Trophoblast cell (in vitro differentiated cells and primary cell): ENCODE measurements at places on chromosomes 4 and X.
A peak's percentile ranks its signal among the peaks of the same experiment; 100 is the strongest.

- DNase-seq = no peak
These were observed 22.7 kb downstream of the ZFP42 start for GRCh38 chr4:188018262-188018661.

- DNase-seq = no peak
These were observed 16.7 kb upstream of the PSAPL1 start for GRCh38 chr4:7451434-7451789.

DNA sequence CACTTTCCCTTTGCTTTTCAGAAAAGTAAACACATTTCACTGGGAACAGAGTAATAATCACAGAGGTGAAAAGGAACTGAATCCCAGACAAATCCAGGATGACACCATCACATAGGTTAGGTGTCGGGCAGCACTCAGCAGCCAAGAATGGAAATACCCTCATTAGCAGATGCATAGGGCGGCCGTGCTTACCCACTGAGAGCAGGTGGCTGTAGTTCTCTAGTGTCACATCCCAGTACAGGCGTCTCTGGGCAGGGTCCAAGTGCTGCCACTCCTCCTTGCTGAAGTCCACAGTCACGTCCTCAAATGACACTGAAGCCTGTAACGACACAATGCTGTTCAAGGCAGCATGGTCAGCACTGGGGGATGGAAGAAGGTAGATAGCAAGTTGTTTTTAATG, 26.9 kb downstream of the ZNF41 start:
- DNase-seq = no peak

GRCh38 chr4:43234626-43235415, 342.3 kb downstream of the GRXCR1 start:
- no peak for DNase-seq

DNA sequence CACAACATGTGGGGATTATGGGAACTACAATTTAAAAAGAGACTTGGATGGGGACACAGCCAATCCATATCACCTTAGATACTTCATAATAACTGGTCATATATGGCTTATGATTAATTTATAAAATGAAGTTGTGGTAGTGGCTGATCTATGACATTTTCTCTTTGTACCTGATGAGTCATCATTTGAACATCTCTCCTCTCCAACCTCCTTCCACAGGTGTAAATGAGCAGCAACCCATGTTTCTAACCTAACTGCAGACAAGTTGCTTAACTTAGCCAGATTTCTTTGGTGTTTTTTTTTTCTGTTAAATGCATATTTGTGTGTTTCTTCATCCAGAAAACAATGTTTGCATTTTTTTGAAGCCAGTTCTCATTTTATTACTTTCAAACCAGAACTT, 42.6 kb downstream of the SPANXA2 start:
- no peak for DNase-seq

DNA sequence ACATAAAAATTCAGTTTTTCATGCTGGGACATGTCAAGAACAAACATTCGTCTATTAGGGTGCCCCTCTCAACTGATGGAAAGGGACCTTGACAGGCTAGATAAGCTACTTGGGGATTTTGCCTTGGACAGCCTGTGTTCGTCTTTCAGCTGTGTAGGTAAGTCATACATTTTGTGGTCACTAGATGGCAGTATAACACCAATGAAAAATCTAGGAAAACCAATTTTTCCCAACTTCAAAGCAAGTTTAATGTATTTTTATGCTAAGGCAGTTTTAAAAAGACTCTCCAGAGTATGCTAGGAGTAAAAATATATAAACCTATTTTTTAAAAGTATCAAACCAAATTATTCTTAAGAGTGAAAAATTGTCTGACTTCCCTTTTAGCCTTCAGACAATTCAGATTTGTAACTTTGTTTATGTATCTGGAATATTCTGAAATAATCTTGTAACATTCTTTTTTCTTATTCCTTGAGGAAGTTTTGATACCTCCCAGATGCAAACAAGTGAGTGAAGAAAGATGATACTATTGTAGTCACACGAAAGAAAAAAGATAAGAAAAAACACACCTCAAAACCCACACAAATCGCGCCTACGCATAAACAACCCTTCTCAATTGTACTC, 158.3 kb downstream of the CPE start:
- peak; percentile 77 for DNase-seq

DNA sequence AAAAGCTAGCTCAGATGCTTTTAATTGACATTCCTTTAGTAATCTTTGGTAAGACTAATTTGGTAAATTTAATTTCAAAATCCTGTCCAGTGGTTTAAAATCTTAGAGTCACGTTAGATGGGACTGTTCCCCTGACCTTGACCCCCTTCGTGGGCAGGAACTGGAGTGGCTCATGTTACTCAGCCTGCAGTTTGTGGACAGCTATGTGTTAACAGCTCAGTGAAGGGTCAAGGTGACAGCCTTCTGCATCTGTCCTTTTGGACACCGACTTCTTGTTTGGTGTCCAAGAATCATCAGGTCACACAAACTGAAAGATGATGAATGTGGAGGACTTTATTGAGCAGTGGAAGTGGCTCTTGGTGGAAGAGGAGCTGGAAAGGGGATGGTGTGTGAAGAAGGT, 2.9 kb downstream of the ARSF start:
- no peak for DNase-seq

DNA sequence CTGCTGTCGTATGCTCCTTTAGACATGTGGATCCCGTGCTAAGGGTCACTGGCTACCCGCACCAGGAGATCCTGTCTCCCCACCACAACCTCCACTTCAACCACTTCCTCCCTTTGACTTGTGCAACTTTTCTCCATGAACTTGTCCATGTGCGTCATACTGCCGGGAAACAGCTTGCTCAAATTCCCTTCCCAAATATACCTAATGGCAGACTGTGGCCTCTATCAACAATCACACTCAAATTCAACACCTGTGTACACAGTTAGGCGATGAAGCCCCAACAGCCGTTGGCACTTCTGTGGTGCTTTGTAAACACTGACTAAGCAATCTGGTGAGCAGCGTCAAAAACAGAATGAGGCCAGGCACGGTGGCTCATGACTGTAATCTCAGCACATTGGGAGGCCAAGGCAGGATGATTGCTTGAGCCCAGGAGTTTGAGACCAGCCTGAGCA, 49.5 kb downstream of the CD99L2 start:
- DNase-seq = peak; percentile 84

GRCh38 chr4:137524725-137525369, 7.4 kb downstream of the PCDH18 start:
- no peak for DNase-seq

DNA sequence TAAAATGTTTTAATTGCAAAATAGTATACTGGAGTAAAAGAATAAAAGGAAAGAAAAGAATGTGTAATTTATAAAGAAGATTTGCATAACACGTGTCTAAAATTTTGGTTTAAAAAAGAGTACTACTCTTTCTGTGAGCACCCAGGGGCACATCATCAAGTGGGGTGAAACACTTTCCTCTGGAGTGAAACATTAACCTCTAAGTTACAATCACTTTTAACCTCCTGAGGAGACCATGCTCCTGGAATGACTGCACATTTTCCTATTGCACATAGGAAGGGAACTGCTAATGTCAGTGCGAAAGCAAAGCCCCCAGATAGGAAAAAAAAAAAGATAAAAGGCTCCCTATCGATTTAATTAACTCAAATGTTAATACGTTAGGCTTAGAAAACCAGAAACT, 13.3 kb downstream of the VEGFC start:
- DNase-seq = no peak

- peak; percentile 72 for DNase-seq
These were observed 19.3 kb upstream of the VCX2 start for GRCh38 chrX:8190341-8190830.

DNA sequence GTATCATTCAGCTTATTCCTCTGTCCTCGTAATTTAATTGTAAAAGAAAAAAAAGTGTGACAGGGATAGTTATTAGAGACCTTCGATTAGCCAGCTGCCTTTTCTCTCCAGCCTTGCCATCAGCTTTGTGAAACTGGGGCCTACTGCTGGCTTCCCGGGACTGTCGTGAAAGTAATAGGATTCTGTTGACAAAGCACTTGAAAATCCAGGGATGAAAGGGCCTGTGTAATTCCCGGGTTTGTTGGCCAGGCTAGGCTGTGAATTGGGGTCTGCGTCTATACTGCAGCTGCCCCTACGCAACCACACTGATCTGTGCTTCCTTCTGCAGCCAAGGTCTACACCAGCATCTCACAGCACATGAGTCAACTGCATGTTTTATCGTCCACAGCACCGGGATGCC, 120.4 kb upstream of the SCML1 start:
- no peak for DNase-seq

DNA sequence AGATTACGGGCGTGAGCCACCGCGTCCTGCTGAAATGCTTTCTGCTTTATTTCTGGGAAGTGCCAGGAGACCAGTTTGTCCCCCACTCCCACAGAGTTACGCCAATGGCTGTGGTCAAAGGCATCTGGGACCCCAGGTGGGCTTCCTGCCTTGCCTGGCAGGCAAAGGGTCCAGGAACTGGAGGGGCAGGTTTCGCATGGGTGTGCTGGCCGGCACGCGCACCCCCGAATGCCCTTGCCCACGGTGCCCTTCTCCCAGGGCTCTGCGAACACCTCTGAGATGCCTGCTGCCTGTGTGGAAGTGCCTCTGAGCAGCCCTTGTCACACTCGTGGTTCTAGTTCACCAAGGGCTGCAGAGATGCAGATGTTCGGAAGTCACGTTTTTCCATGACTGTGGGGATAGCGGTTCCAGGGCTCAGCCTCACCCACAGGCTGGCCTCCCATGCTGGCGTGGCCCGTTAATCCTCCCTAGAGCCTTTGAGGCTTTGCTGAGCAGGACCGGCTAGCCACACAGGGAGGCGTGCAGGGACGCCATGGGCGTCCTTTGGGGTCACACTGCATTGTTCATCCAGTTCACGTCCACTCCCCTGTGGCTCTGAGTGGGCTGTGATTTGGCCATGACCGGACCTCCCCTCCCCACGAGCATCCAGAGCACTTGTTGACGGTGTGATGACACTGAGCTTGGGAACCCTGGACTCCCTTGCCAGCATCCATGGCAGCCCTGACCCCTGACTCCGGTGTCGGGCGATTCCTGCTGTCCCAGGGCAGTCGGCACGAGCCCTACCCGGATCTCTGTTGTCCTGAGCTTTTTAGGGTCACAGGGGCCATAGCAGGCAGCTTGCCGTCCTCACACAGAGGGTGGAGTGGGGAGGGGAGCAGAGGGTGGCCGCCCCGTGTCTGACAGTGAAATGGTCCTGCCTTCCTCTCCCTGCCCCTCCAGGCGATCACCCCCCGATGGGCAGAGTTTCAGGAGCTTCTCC, 12.7 kb upstream of the ADD1 start:
- DNase-seq = no peak

- DNase-seq = no peak
These were observed 42.4 kb upstream of the GLRA3 start for GRCh38 chr4:174871407-174871806.

DNA sequence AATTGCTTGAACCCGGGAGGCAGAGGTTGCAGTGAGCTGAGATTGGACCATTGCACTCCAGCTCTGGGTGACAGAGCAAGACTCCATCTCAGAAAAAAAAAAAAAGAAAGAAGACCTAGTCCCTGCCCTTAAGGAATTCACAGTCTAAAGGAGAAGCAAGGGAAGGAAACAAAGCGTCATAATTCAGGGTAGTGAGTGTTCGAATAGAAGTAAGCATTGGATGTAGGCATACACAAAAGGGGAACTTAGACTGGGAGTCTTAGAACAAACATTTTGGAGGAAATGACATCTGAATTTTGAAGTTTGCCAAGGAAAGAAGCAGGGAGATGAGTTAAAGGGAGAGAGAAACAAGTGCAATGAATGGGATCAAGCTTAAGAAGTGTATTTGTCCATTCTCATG, 32.4 kb downstream of the PPM1K start:
- no peak for DNase-seq

DNA sequence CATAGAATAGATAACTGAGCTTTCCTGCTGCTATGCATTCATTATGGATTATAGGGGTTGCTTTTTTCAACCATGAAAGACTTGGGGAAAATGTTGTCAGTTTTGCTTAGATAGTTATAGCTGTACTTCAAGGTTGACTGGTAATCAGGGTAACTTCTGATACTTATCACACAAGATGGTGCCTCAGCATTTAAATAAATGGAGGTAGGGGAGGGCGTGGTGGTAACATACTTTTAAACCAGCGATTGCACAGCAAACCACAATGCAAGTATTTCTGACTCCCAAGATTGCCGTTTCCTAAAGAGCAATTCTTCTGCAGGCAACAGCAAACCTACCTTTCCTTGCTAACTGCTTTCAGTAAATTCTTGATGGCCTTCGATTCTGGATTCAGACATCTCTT, 1.3 kb downstream of the CXCL10 start:
- peak; percentile 55 for DNase-seq

GRCh38 chrX:153634832-153635231, 12.2 kb upstream of the DUSP9 start:
- no peak for DNase-seq

- DNase-seq = no peak
These were observed 184.1 kb downstream of the DCHS2 start for GRCh38 chr4:154307451-154307850.

DNA sequence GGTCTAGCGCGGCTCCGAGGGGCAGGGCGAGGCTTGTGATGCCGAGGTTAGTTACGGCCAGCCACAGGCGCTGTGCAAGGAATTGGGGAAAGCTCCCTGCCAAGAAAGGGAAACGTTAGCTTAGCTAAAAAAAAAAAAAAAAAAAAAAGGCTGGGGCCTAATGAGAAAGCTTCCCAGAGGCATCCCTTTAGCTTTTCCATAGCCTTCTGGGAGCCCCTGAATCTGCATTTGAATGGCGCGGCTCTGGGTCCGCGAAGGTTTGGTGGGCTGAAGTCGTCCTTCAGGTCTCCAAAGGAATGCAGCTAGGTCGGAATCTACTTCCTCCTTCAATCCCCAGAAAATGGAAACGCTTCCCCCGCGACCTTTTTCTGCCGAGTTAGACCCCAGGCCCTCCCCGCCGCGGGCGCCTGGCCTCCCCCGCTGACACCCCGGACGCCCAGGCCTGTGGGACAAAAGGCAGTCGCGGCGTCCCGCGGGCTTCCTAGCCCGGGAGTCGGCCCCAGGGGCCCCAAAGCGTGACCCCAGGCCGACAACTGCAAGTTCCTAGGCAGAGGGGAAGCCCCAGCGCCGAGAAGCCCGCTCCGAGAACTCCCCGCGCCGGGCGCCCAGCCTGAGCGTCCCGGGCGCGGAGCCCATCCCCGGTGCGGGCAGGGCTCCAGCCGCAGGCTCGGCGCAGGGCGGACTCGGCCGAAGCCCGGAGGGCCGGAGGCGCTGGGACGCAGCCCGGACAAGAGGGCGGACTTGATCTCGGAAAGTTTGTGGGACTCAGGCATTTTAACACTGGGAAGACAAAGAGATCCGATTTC, 605 bp upstream of the FAT1 start:
- DNase-seq = peak; percentile 79

DNA sequence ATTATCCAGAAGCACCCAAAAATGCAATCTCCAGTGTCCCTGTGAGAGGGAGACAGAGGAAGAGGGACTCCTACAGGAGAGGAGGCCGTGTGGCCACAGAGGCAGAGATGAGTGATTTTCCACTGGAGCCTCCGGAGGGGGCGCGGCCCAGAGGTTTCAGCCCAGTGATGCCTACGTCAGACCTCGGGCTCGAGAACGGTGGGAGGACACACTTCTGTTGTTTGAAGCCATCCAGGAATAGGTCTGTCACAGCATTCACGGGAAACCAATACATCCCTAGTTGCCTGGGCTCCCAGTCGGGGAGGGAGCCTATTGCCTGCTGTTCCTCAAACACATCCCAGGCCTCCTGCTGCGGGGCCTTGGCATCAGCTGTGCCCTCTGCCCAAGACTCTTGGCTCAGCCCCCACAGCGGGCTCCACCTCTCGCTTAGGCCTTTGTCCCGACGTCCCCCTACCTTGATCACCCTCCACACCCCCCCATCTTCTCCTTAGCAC, 39.2 kb upstream of the HMX1 start:
- no peak for DNase-seq
